Stromal cell of bone marrow (primary cell): ENCODE measurements at places on chromosomes 16 and 17.
A peak's percentile ranks its signal among the peaks of the same experiment; 100 is the strongest.

GRCh38 chr17:21027031-21027430 lies 15.8 kb downstream of the USP22 start:
- DNase-seq = no peak

DNA sequence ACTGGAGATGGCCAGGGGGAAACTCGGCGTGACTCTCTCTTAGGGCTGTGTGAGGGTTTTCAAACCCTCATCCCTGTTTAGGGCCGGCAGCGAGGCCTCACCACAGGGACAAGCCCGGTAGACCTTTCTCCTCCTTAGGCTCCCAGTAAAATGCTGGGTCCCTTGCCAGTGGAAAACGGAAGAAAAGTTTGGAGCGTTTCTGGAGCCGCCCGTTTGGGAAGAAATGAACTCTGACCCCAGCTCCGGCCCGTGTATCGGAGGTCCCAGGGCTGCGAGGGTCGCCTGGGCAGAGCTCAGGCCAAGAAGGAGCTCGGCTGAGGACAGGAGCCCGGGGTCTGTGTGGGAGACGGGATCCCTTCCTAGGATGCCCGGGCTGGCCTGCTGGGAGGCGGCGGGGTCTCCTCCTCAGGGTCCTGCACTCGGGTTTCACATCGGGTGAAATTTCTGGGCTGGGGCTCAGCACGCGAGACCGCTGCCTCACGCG lies 23.2 kb downstream of the ZNF213 start:
- no peak for DNase-seq

GRCh38 chr17:36149296-36149820 lies 27.1 kb downstream of the TBC1D3B start:
- DNase-seq = peak; percentile 52

DNA sequence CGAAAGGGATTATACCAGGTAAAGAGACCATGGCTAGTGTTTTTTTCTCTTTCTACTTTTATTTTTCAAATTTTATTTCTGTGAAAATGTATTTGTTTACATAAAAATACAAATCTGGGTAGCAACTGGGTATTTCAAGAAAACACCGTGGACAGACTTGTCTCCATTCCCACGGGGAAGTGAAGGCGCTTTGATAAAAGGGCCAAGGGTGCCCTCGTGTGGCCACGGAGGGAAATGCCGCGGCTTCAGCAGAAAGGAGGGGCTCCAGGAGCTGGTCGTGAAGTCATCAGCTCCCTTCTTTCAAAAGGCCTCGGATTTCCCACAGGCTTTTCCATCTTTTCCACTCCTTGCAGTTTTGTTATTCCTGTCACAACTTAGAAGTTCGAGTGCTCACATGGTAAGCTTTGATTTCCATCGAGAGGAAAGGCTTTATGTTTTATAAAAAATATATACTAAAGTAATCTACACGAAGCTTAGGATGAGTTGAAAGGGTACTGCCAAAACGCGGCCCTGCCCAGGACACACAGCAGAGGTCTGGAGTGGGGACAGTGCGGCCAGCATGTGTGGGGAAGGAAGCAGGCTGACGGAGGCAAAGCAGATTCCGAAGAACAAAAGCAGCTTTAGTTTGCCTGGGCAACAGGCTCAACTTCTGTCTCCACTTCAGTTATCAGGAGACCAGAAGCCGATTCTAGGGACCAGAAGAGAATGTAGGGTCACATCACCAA lies 15.3 kb upstream of the MNT start:
- peak; percentile 79 for DNase-seq

- DNase-seq = no peak
Measured at GRCh38 chr17:32314636-32315035, 27.3 kb downstream of the C17orf75 start.

DNA sequence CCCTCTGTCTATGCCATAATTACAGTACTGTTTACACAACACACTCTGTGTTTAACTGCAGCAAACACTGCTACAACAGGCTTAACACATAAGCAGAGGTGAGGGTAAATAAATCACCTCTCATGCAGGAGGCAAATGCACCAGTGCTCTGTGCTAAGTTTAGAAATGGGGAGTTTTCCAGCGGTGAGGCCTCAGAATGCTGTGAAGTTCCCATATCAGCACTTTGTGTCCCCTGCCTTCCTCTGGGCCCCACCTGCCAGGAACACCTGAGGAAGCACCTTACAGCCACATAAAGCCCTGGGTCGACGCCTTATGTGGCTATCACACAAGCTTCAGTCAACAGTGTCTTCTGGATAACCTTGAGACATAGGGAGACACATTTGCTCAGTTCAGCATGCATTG lies 304.5 kb downstream of the HAPSTR1 start:
- no peak for DNase-seq

DNA sequence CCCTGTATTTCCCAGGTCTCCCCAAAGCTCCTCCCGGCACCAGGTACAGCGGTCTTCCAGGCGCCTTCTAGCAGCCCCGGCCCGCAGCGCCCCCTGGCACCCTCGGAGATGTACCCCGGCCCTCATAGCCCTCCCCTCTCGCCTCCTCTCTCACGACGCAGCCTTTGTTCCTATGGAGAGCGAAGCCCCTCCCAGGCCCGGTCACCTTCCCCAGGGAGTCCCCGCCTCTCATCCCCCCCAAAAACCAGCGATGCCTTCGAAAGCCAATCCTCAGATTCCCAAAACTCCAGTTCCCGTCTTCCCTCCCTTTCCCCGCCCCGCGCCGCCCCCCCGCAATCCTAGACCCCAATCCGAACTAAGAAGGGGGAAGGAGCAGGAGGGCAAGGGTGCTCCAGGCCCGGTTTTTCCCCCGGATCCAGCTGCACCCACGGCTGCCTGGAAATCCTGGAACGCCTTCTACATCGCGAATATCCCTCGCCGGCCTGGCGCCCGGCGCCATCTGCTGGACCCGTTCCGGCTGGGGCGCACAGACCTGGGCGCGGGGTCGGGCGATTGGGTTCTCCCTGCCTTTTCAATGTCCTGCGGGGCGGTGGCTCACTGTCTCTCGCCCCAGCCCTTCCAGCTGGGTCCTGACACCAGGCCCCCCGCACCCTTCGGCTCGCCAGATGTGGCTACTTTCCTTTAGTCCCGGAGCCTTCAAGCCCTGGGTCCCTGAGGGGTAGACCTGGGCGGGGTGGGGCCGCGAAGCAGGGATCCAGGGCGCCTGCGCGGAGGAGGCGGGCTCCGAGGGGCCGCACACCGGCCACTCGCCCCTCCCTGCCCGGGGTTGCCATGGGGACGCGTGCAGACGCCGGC lies at the start of gene DNAH2:
Gene DNAH2 (plus strand): TSS at position 844 of the 855 bp plus-strand sequence. CDS start 1,991 bp downstream, outside the sequence.
- DNase-seq = peak; percentile 78

DNA sequence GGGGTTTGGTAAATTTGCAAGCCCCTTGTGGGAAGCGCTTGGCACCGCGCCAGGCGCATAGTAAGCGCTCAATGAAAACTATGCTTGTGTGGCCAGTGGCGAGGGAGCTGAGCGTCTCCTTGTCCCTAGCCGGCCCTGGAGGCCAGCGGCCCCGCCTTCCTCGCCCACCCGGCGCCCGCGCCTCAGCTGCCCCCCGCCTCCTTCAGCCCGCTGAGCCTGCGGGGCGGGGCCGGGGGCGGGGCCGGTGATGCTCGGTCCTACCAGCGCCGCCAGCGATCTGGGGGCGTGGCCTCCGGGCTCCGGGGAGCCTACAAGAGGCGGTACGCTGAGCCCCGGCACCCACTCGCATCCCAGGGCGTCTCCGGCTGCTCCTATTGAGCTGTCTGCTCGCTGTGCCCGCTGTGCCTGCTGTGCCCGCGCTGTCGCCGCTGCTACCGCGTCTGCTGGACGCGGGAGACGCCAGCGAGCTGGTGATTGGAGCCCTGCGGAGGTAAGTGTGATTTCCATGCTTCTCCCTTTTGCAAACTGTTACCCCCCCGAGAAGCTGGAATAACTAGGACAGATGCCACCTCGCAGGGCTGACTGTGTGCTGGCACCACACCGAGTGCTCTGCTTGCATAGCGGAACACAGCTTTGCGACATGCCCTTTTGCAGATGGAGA lies at the start of gene CRISPLD2:
Gene CRISPLD2 (plus strand): TSS at position 342 of the 661 bp plus-strand sequence. CDS start 18,511 bp downstream, outside the sequence.
- DNase-seq = peak; percentile 75

DNA sequence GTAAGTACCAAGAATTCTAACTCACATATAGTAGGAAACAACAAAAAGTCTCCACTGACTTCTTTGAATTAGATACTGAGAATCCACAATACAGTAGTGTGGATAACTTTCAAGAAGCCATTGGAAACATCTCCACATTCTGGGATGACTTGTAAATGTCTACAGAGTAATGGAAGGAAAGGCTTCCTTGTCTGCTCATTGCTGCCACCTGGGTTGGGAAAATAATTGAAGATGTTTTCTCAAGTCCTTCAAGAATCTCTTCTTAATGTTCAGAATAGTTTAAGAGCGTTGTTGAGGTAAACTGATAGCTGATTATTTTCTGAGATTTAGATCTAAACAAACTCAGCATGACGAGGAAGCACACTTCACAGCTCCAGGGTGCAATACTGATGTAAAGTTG lies 14.0 kb downstream of the CPSF4L start:
- DNase-seq = no peak

GRCh38 chr16:483341-484075 lies 44.0 kb upstream of the CAPN15 start:
- DNase-seq = no peak

GRCh38 chr17:66302761-66303626 lies 581 bp downstream of the PRKCA start:
- peak; percentile 38 for DNase-seq

GRCh38 chr17:80260791-80261158 lies at the start of gene RNF213:
RNF213 (plus strand) TSS chr17:80260852; CDS start chr17:80263682, 2,830 bp downstream.
- no peak for DNase-seq

- no peak for DNase-seq
Measured at GRCh38 chr16:51222016-51222415, 70.9 kb upstream of the SALL1 start.

GRCh38 chr17:55659661-55660060 lies 63.0 kb downstream of the TMEM100 start:
- DNase-seq = no peak

- DNase-seq = no peak
Measured at GRCh38 chr17:79654350-79654959, 43.6 kb upstream of the RBFOX3 start.
